ENCODE measurements at places on chromosomes 7 and 10.

GRCh38 chr10:100403734-100404133 is 56.7 kb downstream of the SCD start:
- DNase-seq, result no peak

GRCh38 chr7:22545529-22545928 is 45.5 kb upstream of the STEAP1B start:
- no peak for DNase-seq

DNA sequence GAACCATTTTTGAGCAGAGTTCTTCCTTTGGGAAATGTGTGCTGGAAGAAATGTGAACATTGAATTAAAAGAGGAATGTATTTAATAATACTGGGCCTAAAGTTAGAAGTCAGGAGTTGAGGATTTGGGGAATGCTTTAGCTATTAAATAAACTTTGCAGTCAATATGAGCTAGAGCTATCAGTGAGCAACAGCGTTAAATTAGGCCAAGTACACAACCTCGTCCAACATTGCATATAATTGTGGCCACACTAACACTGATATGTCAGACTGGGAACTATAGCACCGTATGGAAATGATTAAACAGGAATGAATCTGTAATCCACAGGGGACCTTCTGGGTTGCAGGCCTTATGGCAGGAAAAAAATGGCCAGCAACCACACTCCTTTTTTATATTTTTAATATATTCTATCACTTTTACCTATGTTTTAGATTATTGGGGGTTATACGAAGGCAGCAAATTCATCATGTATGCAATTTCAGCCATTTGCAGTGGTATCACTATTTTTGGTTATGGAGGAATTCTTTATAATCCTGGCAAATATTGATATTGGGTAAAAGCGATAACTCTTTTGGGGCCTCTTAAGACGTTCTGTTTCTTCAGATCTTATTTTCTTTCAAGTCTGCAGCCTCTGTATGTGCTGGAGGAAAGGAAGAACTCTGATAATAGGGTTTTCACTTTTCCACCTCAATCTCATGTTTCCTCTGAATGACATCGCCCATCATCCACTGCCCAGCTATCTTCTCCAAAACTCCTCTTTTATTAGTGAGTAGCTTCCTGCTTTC is 236.3 kb upstream of the PLXDC2 start:
- no peak for DNase-seq

GRCh38 chr10:3493621-3494020 is 291.4 kb downstream of the KLF6 start:
- no peak for DNase-seq

DNA sequence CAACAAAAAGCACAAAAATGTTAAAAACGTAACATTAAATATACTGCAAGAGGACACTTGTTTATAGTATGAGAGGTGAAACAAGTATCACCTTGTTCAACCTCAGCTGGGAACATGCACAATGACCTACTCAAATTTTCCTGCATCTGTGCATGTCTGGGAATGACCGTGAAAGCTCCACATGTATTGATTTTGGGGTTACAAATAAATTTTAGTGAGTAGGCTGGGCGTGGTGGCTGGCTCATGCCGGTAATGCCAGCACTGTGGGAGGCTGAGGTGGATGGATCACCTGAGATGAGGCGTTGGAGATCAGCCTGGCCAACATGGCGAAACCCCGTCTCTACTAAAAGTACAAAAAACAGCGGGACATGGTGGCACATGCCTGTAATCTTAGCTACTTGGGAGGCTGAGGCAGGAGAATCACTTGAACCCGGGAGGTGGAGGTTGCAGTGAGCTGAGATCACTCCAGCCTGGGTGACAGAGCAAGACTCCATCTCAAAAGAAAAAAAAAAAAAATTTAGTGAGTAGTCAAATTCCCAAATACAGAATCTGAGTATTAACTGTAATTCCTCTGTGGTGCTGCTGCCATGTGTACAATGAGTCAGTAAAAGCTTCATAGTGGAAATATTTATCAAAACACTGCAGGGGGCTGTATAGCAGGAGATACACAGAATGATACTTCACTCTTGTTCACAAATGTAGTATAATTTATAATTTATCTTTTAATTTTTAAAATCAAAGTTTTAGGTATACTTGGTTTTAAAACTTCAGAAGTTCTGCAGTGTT is 41.1 kb downstream of the SUGCT start:
- no peak for DNase-seq

GRCh38 chr7:149879271-149879743 is 5.5 kb downstream of the ATP6V0E2 start:
- DNase-seq, result no peak

GRCh38 chr10:109882251-109883057 is 40.9 kb downstream of the XPNPEP1 start:
- DNase-seq, result no peak

- no peak for DNase-seq
These were observed 47.8 kb downstream of the COBL start for GRCh38 chr7:51268859-51269258.

- DNase-seq, result no peak
These were observed 50.1 kb downstream of the GNAI1 start for GRCh38 chr7:80184693-80185092.

- no peak for DNase-seq
These were observed 248.0 kb upstream of the TCERG1L start for GRCh38 chr10:131559450-131559911.

DNA sequence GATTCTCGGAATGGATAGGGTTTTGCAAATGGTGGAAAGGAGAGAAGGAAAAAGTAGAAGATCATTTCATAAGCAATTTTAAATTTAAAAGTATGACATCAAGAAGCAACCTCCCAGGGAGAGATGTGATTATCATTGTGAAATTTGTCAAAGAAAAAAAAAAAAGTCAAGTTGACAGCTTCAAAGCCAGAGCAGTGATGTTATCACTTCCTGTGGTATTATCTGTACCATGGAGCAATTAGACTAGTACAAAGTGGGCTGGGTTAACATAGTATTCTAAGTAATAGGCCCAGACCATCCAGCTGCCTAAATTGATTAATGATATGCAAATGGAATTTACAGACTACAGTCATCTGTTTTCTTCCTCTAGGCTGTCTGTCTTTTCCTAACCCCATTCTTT is 84.0 kb upstream of the NPY start:
- no peak for DNase-seq

GRCh38 chr7:1798191-1798590 is 128.1 kb downstream of the ELFN1 start:
- DNase-seq, result no peak

- DNase-seq, result no peak
These were observed 92.6 kb downstream of the POLL start for GRCh38 chr10:101495324-101495925.

DNA sequence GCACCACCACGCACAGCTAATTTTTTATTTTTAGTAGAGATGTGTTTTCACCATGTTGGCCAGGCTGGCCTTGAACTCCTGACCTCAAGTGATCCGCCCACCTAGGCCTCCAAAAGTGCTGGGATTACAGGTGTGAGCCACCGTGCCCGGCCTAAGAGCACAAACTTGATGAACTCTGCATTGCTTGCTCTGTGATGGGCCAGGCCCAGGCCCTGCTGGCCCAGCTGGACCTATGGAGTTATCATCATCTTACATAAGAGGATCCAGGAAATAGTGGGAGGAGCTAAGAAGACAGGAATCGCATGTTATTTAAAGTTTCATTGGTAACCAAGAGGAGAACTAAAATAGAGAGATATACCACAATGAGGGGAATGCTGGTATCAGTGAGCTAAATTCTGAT is 86.9 kb downstream of the DAGLB start:
- no peak for DNase-seq

DNA sequence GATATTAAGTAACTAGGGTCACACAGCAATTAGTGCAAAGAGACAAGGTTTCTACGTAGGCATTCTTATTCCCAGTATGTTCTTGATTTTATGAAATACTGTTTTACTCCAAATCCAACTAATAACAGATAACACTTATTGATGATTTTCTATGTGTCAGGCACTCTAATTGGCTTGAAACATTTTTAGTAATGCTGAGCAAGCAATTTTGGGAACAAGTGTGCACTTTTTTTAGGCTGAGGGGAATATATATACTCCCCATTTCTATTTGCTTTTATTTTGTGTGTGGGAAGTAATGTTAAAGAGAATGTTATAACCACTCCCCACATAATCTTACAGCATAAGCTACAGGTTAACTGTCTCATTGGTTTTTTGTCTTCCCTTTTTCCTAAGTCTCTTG is 4.2 kb upstream of the SORCS1 start:
- no peak for DNase-seq

- DNase-seq, result no peak
These were observed 584 bp upstream of the ZMIZ1 start for GRCh38 chr10:79068203-79068561.

- DNase-seq, result no peak
These were observed 1040.2 kb upstream of the SORCS1 start for GRCh38 chr10:108204528-108205305.

GRCh38 chr10:48541144-48541795 is 63.6 kb downstream of the ARHGAP22 start:
- DNase-seq, result no peak
